Upper lobe of right lung (tissue), 1 donor: ENCODE measurements at places on chromosomes 4 and X. TPM values are rescaled to one million over a fixed set of nuclear protein-coding genes. Genes with fewer than 3 reads are reported as not detected.

DIPK2B gene
- 27.7 TPM for total RNA-seq

AWAT2 gene
- 0.26 TPM for total RNA-seq

FABP2 gene
- total RNA-seq = not detected

GABRQ gene
- total RNA-seq = not detected

DUX4 gene
- not detected for total RNA-seq

CXorf66 gene
- total RNA-seq = not detected

PAGE2B gene
- not detected for total RNA-seq

NSG1 gene
- total RNA-seq = 1.5 TPM

POU4F2 gene
- total RNA-seq = not detected

- H3K27ac ChIP-seq = no peak overlapping the region
- no peak for DNase-seq
- H3K4me3 ChIP-seq = no peak overlapping the region
- no peaks in the 10 kb centered on the region for H3K4me1 ChIP-seq
These were observed 116.5 kb upstream of the RBPJ start for GRCh38 chr4:26204249-26204825.

DNA sequence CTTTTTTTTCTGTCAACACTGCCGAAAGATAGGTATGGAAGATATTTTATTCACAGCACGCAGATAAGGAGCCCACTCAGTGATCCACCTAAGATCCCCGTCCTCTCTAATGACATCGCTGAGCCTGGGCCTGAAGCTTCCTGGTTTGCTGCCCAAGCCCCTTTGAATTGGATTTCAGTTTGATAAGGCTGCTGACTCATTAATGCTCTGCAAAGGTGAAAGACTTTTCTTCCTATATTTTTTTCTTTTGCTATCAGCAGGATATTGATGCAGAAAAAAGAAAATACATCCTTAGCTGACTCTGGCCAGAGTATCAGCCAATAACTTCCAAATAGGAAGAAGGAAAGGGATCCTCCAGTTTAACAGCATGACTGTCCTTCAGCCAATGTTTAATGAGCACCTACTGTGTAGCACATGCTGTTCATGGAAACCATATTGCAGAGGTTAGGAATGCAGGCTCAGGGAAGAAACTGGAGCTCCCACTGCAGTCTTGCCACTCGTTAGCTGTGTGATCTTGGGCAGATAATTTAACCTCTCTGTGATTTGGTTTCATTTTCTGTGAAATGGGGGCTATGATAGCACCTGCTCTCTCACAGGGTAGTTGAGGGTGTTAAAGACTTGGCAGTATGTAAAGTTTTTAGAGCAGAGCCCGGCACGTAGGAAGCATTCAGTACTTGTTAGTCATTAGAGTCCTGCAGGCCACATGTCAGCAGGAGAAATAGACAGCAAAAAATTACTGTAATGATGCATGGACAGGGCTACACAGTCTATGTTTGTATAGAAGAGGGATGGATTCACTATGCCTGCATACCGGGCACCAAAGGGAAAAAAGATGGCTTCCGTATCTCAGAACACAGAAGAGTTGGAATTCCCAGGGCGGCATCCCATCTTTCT is 39.3 kb downstream of the EVC start:
- peaks cover 24% of the 10 kb centered on the region for H3K36me3 ChIP-seq
- H3K27me3 ChIP-seq = no peaks in the 10 kb centered on the region
- H3K4me3 ChIP-seq = no peak overlapping the region
- H3K4me1 ChIP-seq = no peaks in the 10 kb centered on the region
- peak; percentile 2 for DNase-seq
- H3K27ac ChIP-seq = no peak overlapping the region

DNA sequence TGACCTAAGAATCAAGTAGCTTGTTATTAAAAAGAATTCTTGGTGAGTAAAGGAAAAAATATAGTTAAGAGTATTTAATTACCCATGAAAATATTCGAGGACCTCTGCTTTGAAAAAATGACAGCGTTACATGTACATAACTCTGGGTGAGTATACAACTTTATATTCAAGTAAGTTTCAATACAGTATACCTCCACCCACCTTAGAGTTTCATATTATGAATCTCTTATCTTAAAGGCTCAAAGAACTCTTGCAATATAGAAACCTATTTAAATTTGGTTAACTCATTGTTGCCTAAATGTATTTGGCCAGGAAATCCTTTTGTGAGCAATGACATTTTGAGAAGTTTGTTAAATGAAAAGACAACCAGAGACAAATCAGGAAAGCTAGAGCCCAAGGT is 138.2 kb downstream of the QDPR start:
- no peak overlapping the region for H3K4me3 ChIP-seq
- no peak for DNase-seq
- no peaks in the 10 kb centered on the region for H3K27me3 ChIP-seq
- no peak overlapping the region for H3K27ac ChIP-seq

DNA sequence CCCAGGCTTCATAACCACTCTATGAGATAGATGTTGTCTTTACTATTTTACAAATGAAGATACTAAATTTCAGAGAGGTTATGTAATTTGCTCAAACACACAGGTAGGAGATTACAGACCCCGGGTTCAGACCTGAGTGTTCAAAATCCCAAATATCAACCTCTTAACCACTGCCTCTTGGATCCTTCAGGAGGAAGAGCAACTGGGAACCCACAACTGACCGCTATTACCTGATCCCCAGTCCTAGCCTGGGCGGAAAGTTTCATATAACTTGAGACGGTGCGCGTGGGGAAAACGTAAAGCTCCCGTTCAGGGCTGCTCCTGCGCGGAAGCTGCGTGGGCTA is 8.9 kb upstream of the PRDM8 start:
- peaks cover 89% of the 10 kb centered on the region for H3K27me3 ChIP-seq
- no peak overlapping the region for H3K27ac ChIP-seq
- H3K4me1 ChIP-seq = peaks cover 22% of the 10 kb centered on the region

DNA sequence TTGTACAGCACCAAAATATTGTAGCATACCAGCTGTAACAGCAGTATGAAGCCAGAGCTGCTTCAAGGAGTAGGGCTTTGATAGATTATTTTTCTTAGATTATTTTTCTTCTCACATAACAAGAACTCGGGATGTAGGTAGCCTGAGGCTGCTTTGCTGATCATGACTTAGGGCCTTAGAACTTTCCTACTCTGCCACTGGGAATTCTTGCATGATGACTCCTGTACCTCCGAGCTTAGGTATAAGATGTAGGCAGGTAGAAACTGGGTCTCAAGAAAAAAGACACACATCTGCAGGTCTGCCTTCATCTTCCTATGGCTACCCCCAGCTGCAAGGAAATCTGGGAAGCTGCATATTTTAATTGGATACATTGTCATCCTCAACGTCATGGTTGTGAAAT is 115.9 kb upstream of the PNPLA4 start:
- no peaks in the 10 kb centered on the region for H3K27me3 ChIP-seq
- H3K27ac ChIP-seq = no peak overlapping the region
- H3K4me1 ChIP-seq = no peaks in the 10 kb centered on the region
- DNase-seq = no peak
- no peak overlapping the region for H3K4me3 ChIP-seq

GRCh38 chr4:80184825-80185756 is 12.2 kb upstream of the PRDM8 start:
- H3K4me1 ChIP-seq = peaks cover 30% of the 10 kb centered on the region
- peak overlapping the region; percentile 42 for H3K27ac ChIP-seq
- DNase-seq = no peak
- H3K27me3 ChIP-seq = peaks cover 60% of the 10 kb centered on the region
- H3K36me3 ChIP-seq = no peaks in the 10 kb centered on the region

GRCh38 chr4:41963105-41963504 is 18.5 kb upstream of the DCAF4L1 start:
- H3K27me3 ChIP-seq = no peaks in the 10 kb centered on the region
- H3K27ac ChIP-seq = no peak overlapping the region
- no peak for DNase-seq
- no peaks in the 10 kb centered on the region for H3K4me1 ChIP-seq
- peaks cover 5% of the 10 kb centered on the region for H3K36me3 ChIP-seq

- no peaks in the 10 kb centered on the region for H3K4me1 ChIP-seq
- no peaks in the 10 kb centered on the region for H3K27me3 ChIP-seq
- no peak overlapping the region for H3K4me3 ChIP-seq
- DNase-seq = no peak
- H3K27ac ChIP-seq = no peak overlapping the region
These were observed 223.7 kb upstream of the DIPK2B start for GRCh38 chrX:45424326-45424725.

- no peak overlapping the region for H3K4me3 ChIP-seq
These were observed 198.7 kb downstream of the GPAT3 start for GRCh38 chr4:83734576-83734975.

DNA sequence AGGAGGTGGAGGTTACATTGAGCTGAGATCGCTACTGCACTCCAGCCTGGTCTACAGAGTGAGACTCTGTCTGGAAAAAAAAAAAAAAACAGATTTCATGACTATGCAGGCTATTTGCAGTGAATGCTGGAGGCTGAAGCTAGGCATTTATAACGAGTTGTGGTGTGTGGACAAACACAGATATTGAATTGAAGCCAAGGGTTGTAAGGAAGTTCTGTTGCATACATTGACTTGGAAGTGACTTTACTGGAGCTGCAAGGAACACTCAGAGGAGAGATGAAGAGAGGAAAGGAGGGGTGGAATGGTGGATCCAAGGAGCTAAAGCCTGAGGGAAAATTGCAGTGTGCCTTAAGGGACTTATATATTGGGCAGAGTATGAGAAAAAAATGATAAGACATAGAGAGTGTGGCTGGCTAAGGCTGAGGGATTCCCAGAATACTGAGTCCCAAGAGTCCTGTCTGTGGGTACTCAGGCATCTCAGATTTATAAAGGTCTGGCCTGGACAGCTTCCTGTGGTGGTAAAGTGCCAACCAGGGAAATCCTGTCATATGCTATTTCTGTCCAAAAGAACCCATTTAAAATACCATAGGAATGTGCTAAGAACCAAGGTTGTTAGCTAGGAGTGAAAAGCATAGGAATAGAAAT is 87.8 kb upstream of the GUCY1A1 start:
- no peaks in the 10 kb centered on the region for H3K27me3 ChIP-seq
- no peak overlapping the region for H3K4me3 ChIP-seq
- H3K27ac ChIP-seq = no peak overlapping the region
- H3K36me3 ChIP-seq = no peaks in the 10 kb centered on the region
- H3K4me1 ChIP-seq = peaks cover 10% of the 10 kb centered on the region

- no peak overlapping the region for H3K27ac ChIP-seq
- no peaks in the 10 kb centered on the region for H3K27me3 ChIP-seq
- no peaks in the 10 kb centered on the region for H3K36me3 ChIP-seq
- no peak for DNase-seq
These were observed 1317.6 kb downstream of the ADGRL3 start for GRCh38 chr4:62517716-62518115.

DNA sequence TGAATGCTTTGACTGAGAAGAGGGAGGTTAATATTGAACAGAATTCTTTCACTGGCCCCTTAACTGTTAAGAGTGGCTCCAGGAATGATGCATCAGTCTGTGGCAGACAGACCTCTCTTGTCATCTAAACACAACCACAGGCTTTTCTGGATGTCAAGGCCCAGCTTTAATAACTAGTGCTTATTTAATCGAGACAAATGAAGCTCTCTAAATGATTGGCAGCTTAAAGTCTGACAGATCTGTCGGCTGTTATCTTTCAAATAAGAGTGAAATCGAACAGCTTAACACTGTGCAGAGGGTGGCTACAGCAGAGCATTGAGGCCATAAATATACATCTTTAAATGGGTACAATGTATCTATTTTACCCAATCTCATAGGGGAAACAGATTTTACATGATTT is 500.8 kb upstream of the PABPC4L start:
- no peak overlapping the region for H3K4me3 ChIP-seq
- H3K27me3 ChIP-seq = no peaks in the 10 kb centered on the region

- no peak overlapping the region for H3K27ac ChIP-seq
- no peaks in the 10 kb centered on the region for H3K27me3 ChIP-seq
- no peaks in the 10 kb centered on the region for H3K36me3 ChIP-seq
- peaks cover 3% of the 10 kb centered on the region for H3K4me1 ChIP-seq
These were observed 6.8 kb upstream of the MGST2 start for GRCh38 chr4:139658586-139659382.

- H3K4me1 ChIP-seq = no peaks in the 10 kb centered on the region
- no peak overlapping the region for H3K4me3 ChIP-seq
- H3K27ac ChIP-seq = no peak overlapping the region
- no peak for DNase-seq
- H3K27me3 ChIP-seq = no peaks in the 10 kb centered on the region
These were observed 276.4 kb downstream of the RPA4 start for GRCh38 chrX:97159916-97160800.

DNA sequence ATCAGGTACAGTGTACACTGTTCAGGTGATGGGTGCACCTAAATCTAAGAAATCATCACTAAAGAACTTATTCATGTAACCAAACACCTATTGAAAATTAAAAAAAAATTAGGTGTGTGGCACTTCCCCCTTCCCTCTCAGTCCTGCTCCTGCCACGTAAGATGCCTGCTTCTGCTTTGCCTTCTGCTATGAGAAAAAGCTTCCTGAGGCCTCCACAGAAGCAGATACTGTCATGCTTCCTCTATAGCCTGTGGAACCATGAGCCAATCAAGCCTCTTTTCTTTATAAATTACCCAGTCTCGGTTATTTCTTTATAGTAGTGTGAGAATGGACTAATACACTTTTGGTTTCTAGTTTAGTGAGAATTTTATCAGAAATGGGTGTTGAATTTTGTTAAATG is 459.8 kb upstream of the DIPK2B start:
- no peaks in the 10 kb centered on the region for H3K27me3 ChIP-seq
- H3K4me1 ChIP-seq = no peaks in the 10 kb centered on the region
- no peak overlapping the region for H3K27ac ChIP-seq
- DNase-seq = no peak
- H3K4me3 ChIP-seq = no peak overlapping the region
- H3K36me3 ChIP-seq = no peaks in the 10 kb centered on the region

DNA sequence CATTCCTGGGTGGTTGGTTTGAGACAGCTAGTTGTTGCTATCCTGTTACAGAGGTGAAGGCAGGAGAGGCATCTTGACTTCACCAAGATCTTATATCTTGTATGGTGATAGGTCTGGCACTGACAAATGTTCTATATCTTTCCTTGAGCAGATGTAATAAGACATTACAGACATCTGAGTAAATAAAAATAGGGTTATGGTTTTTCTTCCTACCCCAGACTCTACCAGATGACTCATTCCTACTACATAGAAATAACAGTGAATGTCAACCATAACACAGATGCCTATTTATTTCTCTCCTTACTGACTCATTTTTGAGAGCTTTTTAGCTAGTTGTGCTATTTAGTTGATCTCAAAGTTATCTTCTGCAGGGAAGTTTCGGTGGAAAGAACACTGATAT is 21.9 kb downstream of the HNRNPH2 start:
- H3K36me3 ChIP-seq = peaks cover 12% of the 10 kb centered on the region
- H3K27ac ChIP-seq = no peak overlapping the region
- H3K27me3 ChIP-seq = no peaks in the 10 kb centered on the region

DNA sequence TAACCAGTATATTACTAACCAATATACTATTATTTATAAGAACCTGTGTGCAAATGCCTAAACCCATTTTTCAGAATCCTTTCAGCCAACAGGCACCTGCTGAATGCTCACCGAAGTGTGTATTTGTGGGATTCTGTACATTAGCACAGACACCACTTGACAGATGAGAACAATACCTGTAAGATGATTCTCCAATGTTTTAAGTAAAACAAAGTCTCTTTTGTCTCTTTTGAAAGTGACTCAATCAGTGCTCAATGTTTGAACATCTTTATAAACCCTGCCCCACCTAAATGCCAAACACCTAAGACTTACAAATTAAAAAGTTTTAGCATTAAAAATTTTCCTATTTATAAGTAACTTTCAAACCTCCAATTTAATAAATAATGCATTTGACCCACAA is 763 bp downstream of the ASB9 start:
- H3K36me3 ChIP-seq = no peaks in the 10 kb centered on the region
- no peak for DNase-seq
- no peaks in the 10 kb centered on the region for H3K4me1 ChIP-seq
- H3K27ac ChIP-seq = no peak overlapping the region
- no peaks in the 10 kb centered on the region for H3K27me3 ChIP-seq

GRCh38 chr4:76792418-76792817 is 105.5 kb downstream of the SOWAHB start:
- H3K4me3 ChIP-seq = no peak overlapping the region
- no peaks in the 10 kb centered on the region for H3K4me1 ChIP-seq
- H3K36me3 ChIP-seq = no peaks in the 10 kb centered on the region
